ENCODE measurements at places on chromosomes 7 and 10.

DNA sequence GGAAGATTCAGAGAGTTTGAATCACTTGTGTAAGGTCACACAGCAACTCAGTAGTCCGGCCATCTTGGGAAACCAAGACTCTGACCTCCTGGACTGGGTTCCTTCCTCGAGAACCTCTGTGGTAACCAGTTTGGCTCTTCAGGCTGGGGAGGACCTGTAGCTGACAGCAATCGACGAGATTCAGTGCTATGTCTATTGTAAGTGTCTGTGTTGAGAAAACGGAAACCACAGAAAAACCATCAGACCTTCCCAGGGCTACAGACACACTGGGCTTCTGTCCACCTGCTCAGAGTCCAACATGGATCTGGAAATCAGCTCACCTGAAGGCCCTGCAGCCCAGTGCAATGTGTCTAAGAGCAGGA is 403.7 kb downstream of the RPS24 start:
- DNase-seq: no peak

- DNase-seq: no peak
These were observed 13.6 kb upstream of the TRIM8 start for GRCh38 chr10:102630663-102631062.

DNA sequence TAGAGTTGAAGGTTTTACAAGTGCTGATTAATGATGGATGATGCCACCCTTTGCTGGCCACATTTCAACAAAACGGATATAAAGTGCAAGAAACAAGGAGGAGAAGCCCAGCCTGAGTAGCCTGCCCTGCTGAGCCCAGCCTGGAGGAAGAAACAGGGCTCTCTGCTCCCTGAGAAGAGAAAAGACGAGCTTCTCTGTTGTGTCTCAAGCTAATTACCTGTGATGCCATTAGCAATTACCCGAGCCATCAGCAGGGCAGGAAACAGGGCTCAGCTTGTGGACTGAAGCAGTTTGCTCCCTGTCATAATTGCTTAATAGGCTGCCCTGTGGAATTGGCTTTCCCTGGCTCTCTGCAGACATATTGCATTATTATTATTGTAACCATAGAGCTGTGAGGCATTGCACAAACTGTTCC is 709.3 kb upstream of the AUTS2 start:
- no peak for DNase-seq

DNA sequence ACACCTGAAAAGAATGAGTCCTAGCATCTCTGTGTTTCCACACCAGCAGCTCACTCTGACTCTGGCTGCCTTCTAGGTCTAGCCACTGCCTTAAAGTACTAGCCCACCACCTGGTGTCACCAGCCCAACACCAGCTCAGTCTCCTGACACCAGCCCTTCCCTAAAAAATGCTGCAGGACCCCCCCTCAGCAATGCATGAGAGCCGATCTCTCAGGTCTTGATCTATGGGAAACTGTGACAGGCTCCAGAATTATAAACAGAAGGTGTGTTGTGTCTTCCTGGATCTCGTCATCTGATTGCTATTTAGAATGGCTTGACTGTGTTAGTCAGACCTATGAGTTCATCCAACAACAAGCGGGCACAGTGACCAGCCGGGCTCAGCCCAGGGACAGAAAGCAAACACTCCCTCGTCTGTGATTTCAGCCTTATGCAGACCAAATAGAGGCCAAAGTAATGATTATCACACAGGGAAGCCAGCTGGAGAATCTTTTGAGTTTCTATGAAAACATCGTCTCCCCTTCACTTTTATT is 66.6 kb downstream of the CUBN start:
- no peak for DNase-seq

GRCh38 chr10:132532749-132533560 is 4.6 kb upstream of the INPP5A start:
- no peak for DNase-seq

GRCh38 chr7:83053965-83054364 is 108.7 kb downstream of the PCLO start:
- DNase-seq: no peak

DNA sequence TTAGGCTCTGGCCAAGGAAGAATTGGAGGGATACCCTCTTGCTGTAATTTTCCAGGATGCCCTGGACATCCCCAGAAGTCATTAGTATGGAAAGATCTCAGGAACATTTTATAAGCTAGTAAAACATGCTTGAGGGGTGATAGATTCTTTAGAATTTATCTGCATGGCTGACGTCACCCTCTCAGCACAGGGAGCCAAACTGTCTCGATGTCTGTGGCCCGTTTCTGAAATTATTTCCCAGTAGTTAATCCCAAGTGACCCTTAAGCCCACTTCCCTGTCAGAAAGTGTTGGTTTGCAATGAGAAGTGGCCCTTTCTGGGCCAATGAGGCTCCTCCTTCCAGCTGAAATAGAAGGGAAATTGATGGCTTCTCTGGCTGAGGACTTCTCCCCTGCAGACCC is 184.5 kb upstream of the BMPER start:
- DNase-seq: no peak

GRCh38 chr10:119166118-119166500 is 595 bp upstream of the SFXN4 start:
- DNase-seq: no peak

- DNase-seq: no peak
These were observed 144.6 kb downstream of the PRKAG2 start for GRCh38 chr7:151732292-151732691.

DNA sequence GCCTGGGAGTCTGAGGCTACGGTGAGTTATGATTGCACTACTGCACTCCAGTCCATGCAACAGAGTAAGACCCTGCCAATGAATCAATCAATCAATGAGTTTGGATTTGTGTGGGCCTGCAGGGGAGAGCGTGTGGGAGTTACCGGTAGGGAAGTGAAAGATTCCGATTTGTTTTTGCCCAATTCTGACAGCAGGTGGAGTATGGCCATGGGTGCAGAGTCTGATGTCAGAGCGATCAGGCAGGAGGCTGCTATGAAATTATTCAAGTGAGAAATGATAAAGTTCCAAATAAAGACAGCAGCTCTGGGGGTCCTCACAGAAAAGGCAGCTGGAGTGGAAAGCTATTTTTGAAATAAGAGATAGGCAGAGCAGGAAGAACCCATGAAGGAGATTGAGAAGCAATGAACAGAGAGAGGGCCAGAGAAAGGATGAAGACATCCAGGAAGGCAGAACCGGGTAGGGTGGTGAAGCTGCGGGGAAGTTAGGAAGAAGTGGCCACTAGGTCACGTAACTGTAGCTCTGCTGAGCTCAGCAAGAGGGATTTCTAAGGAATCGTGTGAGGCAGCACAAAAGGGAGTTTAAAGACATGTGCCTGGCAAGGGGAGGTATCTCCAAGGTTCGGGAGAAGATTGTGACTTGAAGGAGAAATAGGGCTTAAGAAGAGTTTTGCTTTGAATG is 93.7 kb upstream of the NMT2 start:
- no peak for DNase-seq

DNA sequence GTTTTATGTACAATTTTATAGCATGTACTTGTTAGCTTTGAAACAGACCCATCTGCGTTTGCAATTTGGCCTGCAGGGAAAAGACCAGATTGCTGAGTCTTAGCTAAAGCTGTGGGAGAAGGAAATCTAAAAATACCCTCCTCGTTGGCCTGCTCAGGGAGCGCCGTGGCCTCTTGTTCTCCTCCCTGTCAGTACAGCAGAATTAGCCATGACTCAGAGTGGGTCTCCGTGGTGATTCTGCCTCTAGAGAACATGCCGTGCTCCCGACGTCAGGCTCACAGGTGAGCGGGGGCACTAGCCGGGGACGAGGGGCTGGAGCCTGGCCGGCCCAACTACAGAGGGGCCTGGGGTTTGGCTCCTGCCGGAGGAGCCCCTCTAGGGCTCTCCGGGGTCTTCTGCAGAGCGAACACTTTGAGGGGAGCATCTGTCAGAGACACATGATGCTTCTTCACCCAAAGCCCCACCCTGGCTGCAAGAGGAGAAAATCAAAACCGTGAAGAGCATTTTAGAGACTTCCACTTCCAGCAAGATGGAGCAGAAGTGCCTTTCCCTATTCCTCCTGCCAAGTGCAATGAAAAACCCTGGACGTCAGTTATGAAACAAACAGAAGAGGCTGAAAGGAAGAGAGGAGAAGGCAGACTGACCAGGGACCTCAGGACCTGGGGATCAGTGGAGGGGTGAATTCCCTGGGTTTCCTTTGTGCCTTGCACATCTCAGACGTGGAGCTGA is 98.9 kb downstream of the LHPP start:
- no peak for DNase-seq

DNA sequence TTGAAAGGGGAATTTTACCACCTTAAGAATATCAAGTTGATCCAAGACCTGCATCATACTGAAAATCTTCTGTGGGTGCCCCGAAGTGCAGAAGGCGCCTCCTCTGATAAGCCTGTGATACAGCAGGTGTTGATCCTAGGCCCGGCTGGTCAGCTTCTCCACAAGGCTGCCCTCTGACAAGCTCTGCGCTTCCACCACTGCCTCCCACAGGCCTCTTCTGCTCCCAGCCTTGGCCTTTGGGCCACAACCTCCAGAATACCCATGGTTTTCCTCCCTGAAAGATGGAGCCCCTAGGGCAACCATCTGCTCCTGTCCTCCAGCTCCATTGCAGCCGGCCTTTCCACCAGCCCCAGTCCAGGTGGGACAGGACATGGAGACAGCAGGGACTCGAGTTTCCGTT is 5.6 kb upstream of the OGDHL start:
- no peak for DNase-seq

DNA sequence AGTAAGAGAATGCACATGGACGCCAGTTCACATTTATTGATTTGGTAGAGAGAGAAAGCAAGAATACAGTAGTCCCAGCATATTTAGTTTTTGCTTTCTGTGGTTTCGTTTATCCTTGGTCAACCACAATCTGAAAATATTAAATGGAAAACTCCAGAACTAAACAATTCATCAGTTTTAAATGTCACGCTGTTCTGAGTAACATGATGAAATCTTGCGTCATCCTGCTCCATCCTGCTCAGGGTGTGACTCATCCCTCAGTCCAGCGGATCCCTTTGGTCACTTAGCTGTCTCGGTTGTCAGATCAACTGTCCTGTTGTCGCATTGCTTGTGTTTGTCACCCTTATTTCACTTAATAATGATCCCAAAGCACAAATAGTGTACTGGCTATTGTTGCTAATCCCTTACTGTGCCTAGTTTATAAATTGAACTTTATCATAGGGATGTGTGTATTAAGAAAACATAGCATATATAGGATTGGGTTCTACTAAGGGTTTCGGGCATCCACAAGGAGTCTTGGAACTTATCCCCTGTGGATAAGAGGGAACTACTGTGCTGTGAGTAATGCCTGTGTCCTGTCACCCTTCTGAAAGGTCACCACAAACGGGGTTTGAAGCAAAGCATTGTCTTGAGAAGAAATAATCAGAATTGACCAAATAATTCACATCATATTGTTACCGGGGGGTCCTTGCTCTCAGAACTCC is 73.6 kb downstream of the OTUD1 start:
- DNase-seq: no peak

- no peak for DNase-seq
These were observed 51.4 kb downstream of the BTAF1 start for GRCh38 chr10:91974960-91975359.

DNA sequence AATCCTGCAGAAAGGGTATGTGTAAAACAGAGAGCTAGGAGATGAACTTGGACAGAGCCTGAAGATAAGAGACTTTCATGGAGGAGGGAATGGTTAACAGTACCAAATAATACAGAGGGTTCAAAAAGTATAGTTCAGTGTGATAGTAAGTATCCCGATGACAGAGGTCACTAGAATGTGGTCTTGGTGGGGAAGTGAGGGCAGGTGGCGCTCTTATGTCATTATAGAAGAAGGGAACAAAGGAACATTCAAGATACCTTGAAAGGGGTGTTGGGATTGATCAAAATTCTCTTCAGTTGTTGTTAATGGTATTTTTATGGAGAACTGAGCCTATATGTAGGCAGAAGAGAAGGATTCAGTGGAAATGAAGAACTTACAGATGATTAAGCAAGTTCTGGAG is 312.5 kb downstream of the SUGCT start:
- no peak for DNase-seq

- DNase-seq: no peak
These were observed 69.2 kb downstream of the ARMC3 start for GRCh38 chr10:22997096-22997495.
